NCI-H1436 treated with DMSO at 0.1 percent for 48 hours (cell line): ENCODE measurements at places on chromosomes 2 and 18.
A peak's percentile ranks its signal among the peaks of the same experiment; 100 is the strongest.

- no peak for DNase-seq
Measured at GRCh38 chr2:101704046-101704466, 6.5 kb downstream of the MAP4K4 start.

GRCh38 chr2:167950571-167950970, 296.8 kb downstream of the STK39 start:
- DNase-seq = no peak

DNA sequence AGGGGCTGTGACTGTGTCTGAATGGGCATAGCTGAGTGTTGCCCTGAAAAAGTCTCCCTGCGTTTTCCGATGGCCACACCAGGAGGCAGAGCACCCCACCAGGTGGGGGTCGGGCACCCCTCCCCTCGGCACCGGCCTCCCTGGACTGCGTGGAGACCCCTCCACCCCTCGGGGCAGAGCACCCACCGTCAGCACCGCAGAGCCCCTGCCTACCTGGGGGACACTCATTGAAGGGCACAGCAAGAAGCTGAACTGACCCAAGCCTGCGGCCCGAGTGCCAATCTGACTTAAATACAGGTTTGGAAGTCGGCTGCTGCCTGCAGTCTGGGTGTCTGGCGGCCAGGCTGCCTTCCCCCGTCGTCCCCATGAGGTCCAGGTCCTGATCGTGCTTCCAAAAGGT, 69.9 kb downstream of the KCNG2 start:
- no peak for DNase-seq

GRCh38 chr18:47883771-47884413, 46.6 kb downstream of the SMAD2 start:
- peak; percentile 37 for DNase-seq

DNA sequence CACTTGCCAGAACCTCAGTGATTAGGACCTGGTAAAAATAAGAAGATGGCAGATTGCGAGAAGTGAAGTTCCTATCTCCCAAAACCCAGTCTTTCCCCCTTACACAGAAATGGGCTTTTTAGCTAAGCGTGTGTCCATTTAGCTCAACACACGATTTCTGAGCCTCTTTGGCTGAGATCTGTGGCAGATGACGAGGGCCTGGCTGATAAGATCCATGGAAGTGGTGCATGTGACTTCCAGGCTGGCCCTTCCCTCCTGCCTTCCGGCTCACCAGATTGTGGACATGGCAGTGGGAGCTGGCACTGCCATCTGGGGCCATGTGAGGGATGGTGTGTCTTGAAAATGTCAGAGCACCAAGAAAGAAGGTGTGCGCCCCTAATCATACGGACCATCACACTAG, 41.0 kb upstream of the ZFP36L2 start:
- DNase-seq = no peak

- no peak for DNase-seq
Measured at GRCh38 chr2:217086718-217087117, 226.9 kb upstream of the TNP1 start.

GRCh38 chr2:44623622-44624351, 262.0 kb downstream of the CAMKMT start:
- DNase-seq = peak; percentile 75

DNA sequence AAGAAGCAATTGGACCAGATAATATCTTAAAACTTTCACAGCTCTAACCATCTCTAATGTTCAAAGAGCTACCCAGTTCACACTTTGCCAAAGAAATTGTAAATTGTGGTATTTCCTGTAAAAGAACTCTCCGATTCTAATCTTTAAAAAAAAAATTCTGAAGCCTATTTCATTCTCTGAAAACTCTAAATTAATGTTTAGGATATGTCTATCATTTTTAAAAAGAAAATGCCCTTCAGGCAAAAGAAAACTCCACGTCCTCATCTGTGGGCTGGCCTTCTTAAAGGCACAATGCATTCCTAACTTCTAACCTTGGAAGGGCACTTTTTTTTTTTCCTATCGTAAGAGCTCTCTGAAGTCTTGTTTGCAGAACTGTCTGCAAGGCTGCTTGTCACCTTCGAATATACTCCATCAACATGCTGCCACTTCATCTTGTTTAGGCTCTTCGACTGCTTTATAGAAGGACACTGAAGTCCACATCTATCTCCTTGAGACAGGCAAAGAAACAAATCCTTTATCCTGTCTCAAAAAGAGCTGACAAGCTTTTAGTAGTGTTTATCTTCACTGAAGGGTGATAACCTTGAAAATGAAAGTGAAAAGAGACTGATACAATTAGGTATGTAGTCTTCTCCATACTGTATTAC, 124.3 kb upstream of the SLC39A10 start:
- DNase-seq = no peak

- no peak for DNase-seq
Measured at GRCh38 chr2:196247976-196248280, 76.5 kb upstream of the STK17B start.

GRCh38 chr2:25400169-25400568, 58.4 kb upstream of the DNMT3A start:
- no peak for DNase-seq

DNA sequence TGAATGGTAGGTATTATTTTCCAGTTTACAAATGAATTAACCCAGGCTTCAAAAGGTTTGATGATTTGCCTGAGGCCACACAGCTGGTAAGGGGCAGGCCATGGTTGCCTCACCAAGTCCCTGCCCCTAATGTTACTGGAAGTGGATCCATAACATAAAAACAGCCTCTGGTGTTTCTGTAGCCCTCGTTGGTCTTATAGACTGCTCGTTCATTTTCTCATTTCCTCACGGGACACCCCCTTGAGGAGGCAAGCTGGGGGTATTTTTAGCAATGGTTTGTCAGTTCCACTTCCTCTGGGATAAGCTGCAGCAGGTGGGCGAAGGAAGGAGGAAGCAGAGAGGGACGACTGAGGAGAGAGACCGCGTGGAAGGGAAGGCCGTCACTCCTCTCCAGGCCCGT, 32.9 kb upstream of the NDUFV2 start:
- no peak for DNase-seq

GRCh38 chr2:29382486-29382885, 267.3 kb downstream of the CLIP4 start:
- no peak for DNase-seq

GRCh38 chr18:59056706-59057492, 82.8 kb upstream of the SEC11C start:
- no peak for DNase-seq

DNA sequence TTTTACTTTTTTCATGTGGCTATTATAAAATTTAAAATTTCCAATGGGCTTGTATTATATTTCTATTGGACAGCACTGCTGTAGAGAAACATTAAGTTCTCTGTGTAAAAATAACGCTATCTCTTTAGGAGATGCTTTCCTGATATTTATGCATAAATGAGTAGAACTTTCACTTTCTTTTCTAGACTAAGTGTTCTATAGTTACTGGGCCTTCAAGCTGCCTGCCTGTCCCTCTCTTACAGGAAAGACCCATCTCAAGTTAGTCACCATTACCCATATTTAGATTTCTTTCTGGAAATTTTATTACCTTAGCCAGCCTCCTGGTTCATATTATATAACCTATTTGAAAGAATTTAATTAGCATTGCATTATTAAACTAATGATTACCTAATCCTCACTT, 4.8 kb downstream of the ITGA4 start:
- no peak for DNase-seq

DNA sequence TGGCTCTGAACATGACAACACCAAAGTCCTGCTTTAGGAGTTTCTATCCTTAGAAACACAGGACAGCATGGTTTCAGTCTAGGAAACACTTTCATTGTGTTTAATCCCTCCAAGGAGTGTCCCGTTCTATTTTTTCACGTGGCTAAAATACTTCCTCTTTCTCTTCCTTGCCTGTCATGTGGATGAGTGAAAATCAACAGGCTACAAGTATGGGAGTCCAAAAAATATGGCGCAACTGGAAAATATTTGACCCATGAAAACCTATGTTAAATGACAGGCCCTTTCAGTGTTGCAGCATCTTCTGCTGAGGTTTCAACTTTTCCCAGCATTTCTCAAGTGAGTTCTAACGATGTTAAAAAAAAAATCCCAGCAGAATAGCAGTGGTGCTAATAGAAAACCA, 146.3 kb downstream of the LAMA3 start:
- no peak for DNase-seq
